ENCODE measurements at places on chromosomes 5 and 9.

GRCh38 chr5:1985781-1986180 is 103.1 kb upstream of the IRX4 start:
- DNase-seq, result no peak

DNA sequence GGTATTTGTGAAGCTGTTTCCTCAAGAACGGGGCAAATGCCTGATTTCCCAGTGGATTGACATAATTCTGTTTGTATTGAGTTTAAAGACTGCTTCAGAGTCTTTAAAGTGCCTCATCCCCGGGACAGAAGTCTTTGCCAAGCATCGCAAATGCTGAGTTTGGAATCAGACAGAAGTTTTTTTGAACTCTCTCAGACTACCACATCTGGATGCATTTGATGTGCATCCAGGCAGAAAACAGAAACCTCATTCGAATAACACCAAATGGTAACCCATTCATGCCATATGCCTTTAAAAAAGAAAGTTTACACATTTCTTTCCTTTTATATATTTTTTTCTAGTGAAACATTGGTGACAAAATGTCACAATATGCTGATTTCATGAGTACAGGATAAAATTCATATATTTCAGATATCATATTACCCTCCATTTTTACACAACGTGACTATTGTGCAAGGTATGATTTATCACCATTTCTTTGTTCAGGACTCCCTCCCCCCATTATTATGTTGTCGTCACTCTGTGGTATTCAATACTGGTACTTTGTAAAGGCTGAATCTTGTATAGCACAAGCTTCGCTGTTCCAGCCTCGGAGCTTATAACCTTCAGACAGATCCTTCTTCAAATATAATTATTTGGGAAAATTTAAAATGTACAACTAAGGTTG is 91.1 kb downstream of the ZNF608 start:
- no peak for DNase-seq

GRCh38 chr5:82335806-82336205 is 57.7 kb upstream of the RPS23 start:
- DNase-seq, result no peak

- DNase-seq, result no peak
These were observed 64.9 kb downstream of the SIL1 start for GRCh38 chr5:139133282-139133681.

DNA sequence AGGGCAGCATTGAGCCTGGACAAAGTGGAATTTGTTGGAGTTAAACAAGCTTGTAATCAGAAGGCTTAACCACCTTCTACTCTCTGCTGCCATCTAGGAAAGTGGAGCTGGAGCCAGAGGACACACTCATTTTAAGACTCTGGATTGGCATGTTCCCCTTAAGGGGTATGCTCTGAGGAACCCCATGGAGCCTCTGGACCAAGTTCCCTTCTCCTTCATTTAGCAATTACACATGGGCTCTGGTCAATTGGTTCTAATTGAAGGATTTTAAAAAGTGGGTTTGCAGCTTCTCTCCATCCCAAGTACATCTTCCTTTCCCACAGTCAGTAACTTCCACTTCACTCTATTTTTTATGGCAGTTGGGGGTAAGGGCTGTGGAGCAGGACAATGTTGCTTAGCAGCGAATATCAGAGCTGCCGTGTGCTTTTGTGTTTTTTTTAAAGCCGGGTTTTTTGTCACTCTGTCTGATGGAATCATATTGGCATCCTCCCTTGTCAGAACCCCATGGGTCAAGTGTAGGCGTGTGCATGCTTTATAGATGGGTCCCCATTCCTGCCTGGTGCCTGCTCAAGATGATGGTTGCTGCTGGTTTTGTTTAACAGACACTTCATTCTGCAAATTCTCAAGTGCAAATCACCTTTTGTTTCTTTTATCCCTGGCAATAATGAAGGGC is 330.7 kb upstream of the ADAMTSL1 start:
- no peak for DNase-seq

- no peak for DNase-seq
These were observed 63.1 kb downstream of the RCL1 start for GRCh38 chr9:4855841-4856240.

- no peak for DNase-seq
These were observed 182.4 kb downstream of the CCDC171 start for GRCh38 chr9:15735083-15735857.

DNA sequence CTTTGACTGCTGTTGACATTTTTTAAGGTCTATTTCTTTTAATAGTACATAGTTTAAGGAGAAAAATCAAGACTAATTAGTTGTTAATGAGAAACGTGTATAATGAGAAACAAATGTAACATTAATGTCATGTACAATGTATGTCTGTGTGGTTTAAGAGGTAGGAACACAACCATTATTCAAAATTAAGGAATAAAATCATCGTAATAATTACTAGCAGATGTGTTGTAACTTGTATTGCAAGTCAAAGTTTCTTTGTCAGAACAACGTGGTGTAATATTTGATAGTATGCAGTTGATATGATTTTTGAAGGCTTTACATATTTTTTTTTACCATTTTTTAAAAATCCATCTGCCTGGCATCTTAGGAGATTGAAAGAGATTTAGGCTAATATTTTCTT is 120.2 kb upstream of the ARRDC3 start:
- DNase-seq, result no peak

DNA sequence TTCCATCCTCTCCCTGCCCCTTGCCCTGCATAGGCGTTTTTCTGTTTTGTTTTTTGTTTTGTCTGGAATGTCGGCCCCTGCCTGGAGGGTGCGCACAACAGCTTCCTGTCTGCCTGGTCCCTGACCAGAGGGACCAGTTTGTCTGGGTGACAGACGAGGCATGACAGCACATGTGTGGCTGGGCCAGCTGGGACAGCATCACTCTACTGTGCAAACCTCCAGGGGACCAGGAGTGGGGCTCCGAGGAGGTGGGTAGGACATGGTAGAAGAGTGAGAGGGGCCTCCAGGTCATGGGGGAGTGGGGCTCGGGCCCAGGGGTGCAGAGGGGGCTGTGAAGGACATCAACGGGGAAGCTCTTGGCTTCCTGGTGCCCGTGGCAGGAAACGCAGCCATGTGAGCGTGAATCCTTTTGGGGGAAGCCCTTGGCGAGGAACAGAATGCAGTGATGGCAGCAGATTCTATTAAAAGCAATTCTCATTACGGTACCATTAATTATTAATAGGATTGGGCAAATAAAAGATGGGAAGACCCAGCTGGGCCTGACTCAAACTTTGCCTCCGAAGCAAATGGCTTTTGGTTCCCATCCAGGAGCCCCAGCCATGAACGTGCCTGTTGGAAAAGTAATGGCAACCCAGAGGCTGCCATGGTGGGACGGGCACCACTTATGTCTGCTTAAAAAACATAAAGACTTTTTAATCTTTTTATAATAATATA is 184.4 kb upstream of the IER5L start:
- no peak for DNase-seq

- DNase-seq, result no peak
These were observed 45.3 kb upstream of the CDK5RAP2 start for GRCh38 chr9:120625222-120625621.

- DNase-seq, result no peak
These were observed 93.6 kb downstream of the UHRF2 start for GRCh38 chr9:6506571-6506970.

DNA sequence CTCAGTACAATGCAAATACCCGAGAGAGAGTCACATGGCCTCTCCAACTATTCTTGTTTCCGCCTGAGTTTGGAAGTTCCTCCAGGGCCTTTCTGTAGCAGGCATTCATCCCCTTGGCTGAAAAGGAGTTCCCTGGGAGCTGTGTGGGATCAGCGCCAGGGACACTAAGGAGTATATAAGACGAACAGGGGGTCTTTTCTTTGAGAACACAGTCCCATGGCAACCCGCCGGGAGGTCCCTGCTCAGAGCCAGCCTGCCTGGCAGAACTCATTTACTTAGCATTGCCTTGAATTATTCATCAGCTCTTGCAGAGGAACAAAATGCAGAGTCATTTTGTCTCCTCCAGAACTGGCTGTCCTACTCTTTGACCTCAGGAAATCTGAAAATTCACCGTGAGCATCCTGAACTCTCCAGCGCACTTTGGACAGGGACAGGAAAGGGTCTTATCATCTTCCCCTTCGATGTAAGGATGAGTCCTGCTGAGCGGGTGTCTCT is 120.4 kb upstream of the OSMR start:
- no peak for DNase-seq

DNA sequence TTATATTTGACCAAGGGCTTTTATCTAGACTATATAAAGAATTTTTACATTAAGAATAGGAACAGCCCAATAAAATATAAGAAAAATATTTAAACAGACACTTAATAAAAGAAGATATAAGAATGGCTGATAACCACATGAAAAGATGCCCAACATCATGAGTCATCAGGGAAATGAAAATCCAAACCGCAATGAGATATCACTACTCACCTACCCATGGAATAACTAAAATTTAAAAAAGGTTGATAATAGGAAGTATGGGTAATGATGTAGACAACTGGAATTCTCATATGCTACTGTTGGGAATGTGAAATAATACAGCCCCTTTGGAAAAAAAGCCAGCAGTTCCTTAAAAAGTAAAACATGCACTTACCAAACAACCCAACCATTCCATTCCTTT is 206.9 kb upstream of the PCSK5 start:
- DNase-seq, result no peak

DNA sequence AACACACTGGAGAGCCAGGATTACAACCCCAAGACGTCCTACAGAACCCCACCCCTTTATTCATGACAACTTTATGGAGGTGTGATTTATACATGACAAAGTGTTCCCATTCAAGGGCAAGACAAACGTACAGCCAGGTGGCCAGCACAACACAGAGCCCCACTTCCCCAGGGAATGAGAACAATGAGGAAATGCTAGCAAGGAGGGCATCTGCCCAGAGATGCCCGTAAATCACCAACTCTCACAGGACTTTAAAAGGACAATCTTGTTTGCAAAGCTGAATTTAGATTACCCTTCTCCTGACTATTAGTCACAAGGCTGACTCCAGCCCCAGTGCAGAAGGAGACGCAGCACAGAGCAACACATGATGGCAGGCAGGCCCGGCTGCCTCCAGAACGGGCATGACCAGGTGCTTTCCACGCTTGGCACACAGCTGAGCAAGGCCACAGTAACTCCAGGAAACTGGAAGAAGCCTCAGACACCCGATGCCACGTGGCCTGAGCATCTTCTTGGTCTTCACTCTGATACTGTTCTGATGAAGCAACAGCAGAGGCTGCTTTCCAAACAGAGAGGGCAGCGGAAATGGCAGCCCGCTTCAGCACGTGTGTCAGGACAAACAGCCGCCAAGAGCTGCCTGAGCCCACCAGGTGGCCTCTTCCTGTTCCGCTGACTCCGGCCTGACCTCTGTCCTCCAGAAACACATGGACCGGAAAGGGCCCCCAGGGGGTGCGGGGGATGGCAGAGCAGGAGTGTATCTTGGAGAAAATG is 51.4 kb downstream of the ROR2 start:
- DNase-seq, result no peak

DNA sequence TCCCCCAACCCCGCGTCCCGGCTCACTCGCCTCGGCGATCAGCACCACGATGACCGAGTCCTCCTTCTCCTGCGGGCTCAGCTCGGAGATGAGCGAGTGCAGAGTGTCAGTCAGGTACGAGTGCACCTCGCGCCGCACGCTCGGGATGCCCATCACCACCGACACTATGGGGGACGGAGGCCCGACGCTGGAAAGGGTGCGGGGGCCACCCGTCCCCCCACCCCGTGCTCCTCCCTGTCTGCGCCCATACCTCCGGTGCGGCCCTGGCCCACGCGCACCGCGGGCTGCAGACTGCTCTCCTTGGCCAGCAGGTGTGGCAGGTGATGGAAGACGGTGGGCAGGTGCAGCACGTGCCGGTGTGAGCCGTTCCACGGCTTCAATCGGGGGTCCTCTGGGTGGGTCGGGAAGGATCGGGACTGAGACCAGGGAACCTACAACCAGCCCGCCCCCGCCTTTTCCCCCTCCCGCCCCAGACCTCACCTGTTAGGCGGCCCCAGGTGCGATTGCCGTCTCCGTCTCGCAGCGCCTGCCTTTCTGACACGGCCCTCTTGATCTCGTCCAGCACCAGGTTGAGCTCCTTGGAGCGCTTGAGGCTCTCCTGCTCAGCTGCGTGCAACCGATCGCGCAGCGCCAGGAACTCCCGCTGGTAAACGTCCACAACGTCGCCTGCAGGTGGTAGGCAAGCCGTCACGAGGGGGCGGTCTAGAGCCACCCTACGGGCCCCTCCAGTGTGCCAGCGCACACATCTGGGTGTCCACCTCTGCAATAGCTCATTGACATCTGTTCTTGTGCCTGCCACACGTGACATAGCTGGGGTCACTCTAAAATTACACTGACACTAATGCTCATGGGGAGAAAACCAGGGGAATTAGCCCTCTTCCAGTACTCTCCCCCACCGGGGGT is 5.1 kb downstream of the MGAT4B start:
- DNase-seq, result no peak

DNA sequence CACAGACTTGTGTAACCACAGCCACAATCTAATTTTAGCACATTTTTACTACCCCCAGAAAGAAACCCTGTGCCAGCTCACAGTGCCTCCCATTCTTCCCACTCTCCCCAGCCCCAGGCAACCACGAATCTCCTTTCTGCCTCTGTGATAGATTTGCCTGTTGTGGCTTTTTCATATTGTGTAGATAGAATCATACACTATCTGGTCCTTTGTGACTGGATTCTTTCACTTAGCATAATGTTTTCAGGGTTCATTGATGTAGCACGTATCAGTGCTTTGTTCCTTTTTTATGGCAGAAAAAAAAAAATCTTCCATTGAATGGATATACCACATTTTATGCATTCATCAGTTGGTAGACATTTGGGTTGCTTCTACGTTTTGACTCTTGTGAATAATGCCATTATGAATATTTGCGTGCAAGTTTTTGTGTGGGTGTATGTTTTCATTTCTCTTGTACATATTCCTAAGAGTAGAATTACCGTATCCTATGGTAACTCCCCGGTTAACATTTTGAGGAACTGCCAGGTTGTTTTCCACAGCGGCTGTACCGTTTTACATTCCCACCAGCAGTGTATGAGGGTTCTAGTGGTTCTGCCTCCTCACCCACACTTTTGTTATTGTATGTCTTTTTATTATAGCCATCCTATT is 64.5 kb downstream of the RCL1 start:
- no peak for DNase-seq

GRCh38 chr9:130010151-130010988 is 32.6 kb downstream of the FNBP1 start:
- DNase-seq, result no peak

DNA sequence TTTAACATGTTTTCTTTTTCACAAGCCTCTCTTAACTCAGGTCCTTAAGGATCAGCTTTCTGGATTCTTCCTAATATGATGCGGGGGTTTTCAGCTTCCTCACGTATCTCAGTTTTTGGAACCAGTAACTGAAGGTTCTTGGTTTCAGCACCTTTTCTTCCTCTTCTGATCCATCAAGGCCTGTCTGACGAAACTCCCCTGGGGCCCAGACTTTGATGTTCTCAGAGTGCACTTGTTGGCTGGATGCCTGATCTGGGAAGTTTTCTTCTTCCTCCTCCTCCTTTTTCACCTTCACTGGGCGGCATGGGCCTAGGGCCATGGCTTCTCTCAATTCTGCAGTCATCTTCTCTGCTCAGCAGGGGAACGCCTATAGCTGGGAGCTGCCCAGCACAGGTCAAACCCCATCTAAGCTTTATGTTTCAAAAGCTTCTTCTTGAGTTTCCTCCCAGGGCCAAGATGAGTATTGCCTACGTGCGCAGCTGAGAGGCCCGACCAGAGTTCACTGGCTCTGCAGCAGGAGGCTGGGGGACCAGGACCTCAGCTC is 44.8 kb downstream of the GHR start:
- DNase-seq, result no peak

All from iPS DF 19.7 (cell line).